ENCODE measurements at places on chromosomes 3 and 15. TPM values are rescaled to one million over a fixed set of nuclear protein-coding genes. Genes with fewer than 3 reads are reported as not detected.

- no peak for DNase-seq
Measured at GRCh38 chr3:179156170-179156569, 8.0 kb downstream of the PIK3CA start.

- DNase-seq = no peak
Measured at GRCh38 chr15:43268111-43269105, 1.7 kb upstream of the TGM5 start.

DNA sequence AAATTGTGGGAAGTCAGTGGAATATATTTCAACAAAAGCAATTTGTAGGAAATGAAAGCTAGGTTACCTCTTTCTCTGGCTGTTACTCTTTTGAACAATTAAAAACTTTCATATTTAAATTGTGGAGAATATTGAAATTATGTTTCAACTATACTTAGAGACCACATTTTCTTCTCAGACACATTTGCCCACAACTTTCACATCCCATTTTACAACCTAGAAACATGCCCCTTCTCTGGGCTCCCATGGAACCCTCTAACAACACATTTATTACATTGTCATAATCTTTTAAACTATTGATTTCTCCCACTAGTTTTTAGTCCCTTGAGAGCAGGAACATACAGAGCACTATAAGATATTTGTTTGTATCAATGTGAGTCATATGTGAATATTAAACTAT is 211.7 kb upstream of the TTC14 start:
- no peak for DNase-seq

- DNase-seq = no peak
Measured at GRCh38 chr3:125289429-125289981, 77.0 kb upstream of the SLC12A8 start.

DNA sequence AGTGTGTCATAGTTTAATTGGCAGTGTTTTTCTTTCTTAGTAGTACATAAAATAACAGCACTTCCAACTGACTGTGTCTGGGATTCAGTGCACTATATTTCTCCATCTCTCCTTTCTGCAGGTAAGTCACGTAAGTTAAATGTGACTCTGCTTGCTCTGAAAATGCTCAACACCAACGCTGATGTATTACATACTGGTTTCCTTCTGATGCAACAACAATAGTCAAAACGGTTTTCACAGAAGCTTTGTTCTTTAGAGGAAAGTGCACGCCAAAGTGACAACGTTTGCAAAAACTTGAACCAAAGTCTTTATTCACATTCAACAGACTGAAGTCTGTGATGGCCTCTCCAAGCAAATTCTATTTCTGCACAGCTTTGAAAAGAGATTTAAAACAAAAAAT is 707.1 kb upstream of the CFAP20DC start:
- no peak for DNase-seq

GRCh38 chr3:155217591-155217990 is 75.9 kb downstream of the STRIT1 start:
- no peak for DNase-seq

Gene COLQ
- 18.2 TPM for total RNA-seq

DNA sequence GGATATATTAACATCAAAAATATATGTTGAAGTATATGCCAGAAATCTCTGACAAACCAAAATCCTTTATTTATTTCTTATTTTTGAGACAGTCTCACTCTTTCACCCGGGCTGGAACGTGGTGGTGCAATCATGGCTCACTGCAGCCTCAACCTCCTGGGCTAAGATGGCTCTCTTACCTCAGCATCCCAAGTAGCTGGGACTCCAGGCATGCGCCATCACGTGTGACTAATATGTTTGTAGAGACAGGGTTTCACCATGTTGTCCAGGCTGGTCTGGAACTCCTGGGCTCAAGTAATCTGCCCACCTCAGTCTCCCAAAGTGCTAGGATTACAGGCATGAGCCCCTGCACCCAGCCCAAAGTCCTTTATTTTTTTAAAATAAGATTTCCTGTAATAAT is 11.9 kb downstream of the FAIM start:
- DNase-seq = no peak

All from psoas muscle (tissue), 8 donors.